ENCODE measurements at places on chromosomes 3 and 15.
A peak's percentile ranks its signal among the peaks of the same experiment; 100 is the strongest.

DNA sequence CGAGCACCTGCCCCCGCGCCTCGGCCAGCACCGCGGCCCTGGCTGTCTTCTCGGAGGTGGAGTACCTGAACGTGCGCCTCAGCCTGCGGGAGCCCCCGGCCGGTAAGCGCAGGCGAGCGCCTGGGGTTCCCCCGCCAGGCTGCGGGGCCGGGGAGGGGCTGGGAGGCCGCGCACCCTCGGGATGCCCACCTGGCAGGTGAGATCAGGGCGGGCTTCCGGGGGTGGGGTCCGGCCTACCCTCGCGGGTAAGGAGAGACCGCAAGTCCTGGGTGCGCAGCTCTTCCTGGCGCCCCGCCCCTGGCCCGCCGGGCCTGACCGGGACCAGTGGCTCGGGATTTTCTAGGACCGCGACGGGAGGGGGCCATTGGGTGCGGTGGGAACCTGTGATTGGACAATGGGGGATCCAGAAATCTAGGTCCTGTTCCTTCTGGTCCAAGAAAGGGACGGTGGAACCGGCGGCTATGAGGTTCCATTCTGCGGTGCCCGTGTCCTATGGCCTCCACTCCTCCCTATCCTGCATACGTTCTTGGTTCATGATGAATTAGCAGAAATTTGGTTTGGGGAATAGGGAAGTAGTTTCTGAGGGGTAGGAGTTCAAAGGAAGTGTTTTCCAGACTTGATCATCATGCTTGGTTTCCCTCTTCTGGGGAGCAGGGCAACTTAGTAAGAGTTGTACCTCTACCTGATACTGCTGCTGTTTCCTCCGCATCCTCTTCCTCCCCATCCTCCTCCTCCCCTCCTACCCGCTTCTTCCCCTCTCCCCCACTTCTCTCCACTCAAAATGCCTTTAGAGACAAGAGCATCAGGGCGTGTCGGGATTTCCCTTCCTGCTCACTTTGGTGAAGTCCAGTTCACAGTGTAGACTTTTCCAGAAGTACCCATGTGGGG is 808 bp downstream of the ARRDC4 start:
- no peaks in the 10 kb centered on the region for H3K27me3 ChIP-seq
- peaks cover 13% of the 10 kb centered on the region for H3K4me1 ChIP-seq
- peak overlapping the region; percentile 97 for H3K27ac ChIP-seq
- H3K36me3 ChIP-seq: no peaks in the 10 kb centered on the region

DNA sequence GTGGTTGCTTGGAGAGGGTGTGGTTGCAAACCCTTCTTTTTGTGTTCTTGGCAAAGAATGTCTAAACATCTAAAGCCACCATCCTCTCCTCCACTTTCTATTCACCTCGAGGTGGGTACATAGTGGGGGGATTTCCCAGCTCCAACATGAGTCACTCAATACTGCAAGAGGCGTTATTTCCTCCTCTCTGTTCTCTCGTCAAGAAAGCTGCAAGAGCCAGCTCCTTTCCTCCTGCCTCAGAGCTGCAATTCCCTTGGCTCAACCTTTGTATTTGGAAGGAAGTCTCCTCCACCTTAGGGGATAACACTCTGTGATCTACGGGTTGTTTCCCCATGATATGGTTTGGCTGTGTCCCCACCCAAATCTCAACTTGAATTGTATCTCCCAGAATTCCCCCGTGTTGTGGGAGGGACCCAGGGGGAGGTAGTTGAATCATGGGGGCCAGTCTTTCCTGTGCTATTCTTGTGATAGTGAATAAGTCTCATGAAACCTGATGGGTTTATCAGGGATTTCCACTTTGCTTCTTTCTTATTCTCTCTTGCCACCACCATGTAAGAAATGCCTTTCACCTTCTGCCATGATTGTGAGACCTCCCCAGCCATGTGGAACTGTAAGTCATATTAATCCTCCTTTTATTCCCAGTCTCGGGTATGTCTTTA is 138.4 kb downstream of the PLCL2 start:
- no peak overlapping the region for H3K4me3 ChIP-seq
- no peaks in the 10 kb centered on the region for H3K27me3 ChIP-seq

- no peaks in the 10 kb centered on the region for H3K27me3 ChIP-seq
- H3K4me1 ChIP-seq: no peaks in the 10 kb centered on the region
- no peak overlapping the region for H3K4me3 ChIP-seq
- H3K27ac ChIP-seq: no peak overlapping the region
- no peak for DNase-seq
Observed at GRCh38 chr3:42128526-42128925, 37.4 kb downstream of the TRAK1 start.

DNA sequence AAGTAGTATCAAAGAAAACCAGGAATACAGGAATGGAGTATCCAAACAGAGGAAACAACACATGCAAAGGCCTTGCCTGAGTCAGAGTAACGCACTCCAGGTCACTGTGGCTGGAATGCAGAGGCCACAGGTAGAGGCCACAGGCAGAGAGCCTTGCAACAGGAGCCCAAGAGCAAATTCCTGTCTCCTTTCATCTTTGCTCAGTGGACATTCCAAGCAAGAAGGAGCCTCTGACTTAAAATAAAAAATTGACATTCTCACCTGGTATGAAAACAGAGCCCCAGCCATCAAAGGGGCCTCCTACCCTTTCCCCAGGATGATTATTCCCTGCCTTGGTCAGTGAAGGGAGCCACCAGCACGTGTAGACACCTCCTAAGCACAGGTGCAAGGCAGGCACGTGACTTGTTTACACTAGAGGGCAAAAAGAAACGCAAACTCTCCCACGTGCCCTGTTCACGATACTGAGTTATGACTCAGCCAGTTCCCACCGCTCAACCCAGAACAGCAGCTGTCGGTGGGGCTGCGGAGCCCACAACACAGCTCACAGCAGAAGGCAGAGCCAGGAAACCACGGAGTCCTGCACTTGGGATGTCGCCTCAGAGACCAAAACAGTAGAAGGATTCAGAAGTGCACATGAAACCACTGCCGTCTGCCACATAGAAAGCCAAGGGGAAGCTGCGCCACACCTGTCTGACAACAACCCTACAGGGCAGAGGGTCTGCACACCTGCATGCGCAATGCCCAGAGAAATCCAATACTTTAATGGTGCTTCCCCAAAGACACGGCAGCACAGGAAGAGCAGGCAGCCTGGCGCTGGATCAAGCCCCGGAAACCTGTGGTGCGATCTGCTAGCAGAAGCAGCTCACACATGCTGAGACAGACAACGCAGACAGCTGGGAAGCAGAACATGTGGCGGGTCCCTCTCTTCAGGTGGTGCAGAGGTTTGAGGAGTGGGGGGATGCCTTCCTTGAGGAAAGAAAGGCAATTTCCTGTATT is 52.1 kb downstream of the ITGB5 start:
- H3K4me3 ChIP-seq: no peak overlapping the region
- H3K36me3 ChIP-seq: no peaks in the 10 kb centered on the region
- peak; percentile 76 for DNase-seq
- peaks cover 23% of the 10 kb centered on the region for H3K4me1 ChIP-seq

GRCh38 chr3:40951636-40952035 is 247.7 kb upstream of the CTNNB1 start:
- H3K36me3 ChIP-seq: no peaks in the 10 kb centered on the region
- no peaks in the 10 kb centered on the region for H3K27me3 ChIP-seq
- H3K4me1 ChIP-seq: no peaks in the 10 kb centered on the region
- DNase-seq: no peak
- H3K27ac ChIP-seq: no peak overlapping the region
- no peak overlapping the region for H3K4me3 ChIP-seq

- H3K4me1 ChIP-seq: no peaks in the 10 kb centered on the region
- H3K27me3 ChIP-seq: no peaks in the 10 kb centered on the region
- H3K36me3 ChIP-seq: no peaks in the 10 kb centered on the region
- DNase-seq: no peak
- no peak overlapping the region for H3K27ac ChIP-seq
Observed at GRCh38 chr3:191425322-191425734, 35.6 kb upstream of the PYDC2 start.

- peak; percentile 58 for DNase-seq
- peak overlapping the region; percentile 36 for H3K27ac ChIP-seq
- H3K4me3 ChIP-seq: peak overlapping the region; percentile 47
- no peaks in the 10 kb centered on the region for H3K4me1 ChIP-seq
- peaks cover 4% of the 10 kb centered on the region for H3K27me3 ChIP-seq
Observed at GRCh38 chr3:123028233-123028828, 768 bp upstream of the SEMA5B start.

DNA sequence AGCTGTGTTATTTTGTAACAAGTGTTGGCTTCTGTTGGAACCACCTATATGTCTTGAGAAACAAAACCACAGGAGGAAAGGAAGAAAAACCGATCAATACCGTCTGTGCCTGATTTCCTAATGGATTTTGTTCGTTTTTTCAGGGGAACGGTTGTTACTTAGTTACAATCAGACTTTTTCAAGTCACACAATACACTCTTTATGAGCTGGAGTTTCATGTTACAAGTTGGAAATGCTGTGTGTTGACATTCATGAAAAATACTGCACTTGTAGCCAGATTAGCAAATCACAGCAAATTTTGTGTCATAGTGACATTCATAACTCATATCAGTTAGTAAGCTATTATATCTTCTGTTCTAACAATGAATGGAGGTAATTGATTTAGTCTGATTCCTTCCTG is 78.9 kb downstream of the SLTM start:
- no peaks in the 10 kb centered on the region for H3K36me3 ChIP-seq
- H3K4me3 ChIP-seq: no peak overlapping the region
- no peaks in the 10 kb centered on the region for H3K27me3 ChIP-seq
- DNase-seq: no peak
- H3K4me1 ChIP-seq: no peaks in the 10 kb centered on the region

GRCh38 chr3:167718582-167718981 is 16.1 kb downstream of the PDCD10 start:
- no peak for DNase-seq
- no peak overlapping the region for H3K4me3 ChIP-seq
- no peaks in the 10 kb centered on the region for H3K36me3 ChIP-seq
